ELR (cell line): ENCODE measurements at places on chromosomes 11 and 22.

DNA sequence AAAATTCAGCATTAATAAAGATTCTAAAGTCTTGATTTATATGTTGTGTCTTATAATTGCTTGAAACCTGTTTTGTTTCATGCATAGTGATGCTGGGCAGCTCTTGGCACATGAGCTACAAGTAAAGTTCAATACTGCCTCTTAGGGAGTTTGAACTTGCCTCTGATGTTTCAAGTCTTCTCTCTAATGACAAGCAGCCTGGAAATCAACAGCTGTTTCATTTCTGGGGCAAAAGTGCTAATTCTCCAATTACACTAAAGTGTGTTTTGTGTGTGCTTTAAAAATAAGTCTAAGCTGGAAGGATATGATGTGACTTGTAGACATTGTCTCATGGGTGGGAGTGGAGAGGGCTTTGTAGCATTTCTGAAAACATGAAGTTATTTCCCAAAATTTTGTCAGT, 23.7 kb upstream of the SESN3 start:
- no peak for DNase-seq

DNA sequence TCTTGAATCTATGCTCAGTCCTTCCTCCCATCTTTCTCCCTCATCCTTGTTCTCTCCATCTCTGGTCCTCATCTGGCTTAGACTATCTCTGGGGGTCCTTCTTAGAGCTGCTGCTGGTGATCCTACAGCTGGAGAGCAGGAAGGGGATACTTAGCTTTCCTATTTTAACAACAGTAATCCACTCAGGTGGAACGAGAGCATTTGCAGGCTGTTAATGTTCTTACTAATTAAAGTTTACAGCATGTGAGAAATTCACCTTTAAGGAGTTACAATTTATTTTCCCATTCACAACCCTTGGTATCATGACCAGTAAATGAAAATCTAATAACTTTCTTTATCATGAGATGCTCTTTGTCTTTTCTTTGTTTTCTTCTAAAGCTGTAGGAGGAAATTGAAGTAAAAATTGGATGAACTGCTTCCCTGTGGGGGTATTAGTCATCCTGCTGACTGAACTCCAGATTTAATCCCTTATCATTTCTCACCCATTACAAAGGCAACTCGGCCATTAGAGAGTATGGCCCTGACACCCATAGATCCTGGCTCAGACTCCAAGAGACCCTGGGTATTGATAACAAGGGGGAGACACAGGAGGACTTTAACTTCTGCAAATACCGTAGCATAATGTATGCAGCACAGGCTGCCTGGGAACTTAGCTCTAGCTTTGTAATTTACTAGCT, 37.6 kb upstream of the MTNR1B start:
- DNase-seq = no peak

- DNase-seq = no peak
These were observed 25.8 kb downstream of the LRP5 start for GRCh38 chr11:68338051-68338780.

GRCh38 chr22:35977136-35977535, 51.5 kb downstream of the RBFOX2 start:
- peak; percentile 45 for DNase-seq

DNA sequence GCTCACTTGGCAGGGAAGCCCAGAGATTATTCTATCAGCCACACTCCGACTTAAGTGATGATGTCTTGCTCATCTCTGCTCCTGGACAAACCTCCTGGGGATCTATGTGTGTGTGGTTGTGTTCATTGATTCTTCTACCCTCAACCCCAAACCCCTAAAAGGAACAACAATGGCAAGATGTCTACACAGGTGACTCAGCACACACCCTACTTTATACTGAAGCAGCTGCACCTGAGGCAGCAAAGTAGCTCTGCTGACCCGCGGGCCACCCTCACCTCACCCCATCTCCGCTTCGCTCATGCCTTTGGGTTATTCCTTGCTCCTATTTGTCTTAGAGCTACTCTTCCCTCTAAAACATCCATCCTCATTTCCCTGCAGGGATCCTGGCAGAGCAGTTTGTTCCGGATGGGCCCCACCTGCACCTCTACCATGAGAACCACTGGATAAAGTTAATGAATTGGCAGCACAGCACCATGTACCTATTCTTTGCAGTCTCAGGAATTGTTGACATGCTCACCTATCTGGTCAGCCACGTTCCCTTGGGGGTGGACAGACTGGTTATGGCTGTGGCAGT, 38.7 kb downstream of the TMEM45B start:
- DNase-seq = no peak

- no peak for DNase-seq
These were observed 11.8 kb upstream of the MAPK11 start for GRCh38 chr22:50281957-50282356.

DNA sequence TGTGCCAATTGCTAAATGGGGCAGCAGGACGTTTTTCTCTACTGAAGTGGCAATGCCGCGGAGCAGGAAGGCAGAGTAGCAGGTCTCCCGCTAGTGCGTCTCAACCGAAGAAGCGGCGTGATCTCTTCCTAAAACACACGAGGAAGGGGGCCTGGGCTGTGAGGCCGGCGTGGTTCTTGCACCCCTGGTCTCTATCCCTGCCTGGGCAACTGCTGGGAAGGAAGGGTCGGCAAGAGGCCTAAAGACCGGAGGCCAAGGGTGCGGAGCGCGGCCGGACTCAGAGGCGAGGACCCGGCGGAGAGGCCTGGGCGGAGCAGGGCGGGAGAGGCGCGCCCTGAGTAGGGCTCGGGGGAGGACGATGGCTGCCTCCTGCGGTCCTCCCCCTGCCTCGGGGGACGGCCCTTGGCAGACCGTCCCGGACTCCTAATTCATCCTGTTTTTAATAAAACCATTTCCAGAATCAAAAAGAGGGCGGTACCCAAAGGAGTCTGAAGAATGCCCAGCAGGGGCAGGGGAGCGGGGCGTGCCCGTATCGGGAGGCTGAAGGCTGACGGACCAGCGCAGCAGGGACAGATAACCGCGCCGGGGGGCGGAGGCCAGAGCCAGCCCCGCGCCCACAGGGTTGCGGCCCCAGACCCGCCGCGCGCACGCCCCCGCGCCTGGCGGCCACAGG, 572 bp upstream of the APLP2 start:
- peak; percentile 88 for DNase-seq

DNA sequence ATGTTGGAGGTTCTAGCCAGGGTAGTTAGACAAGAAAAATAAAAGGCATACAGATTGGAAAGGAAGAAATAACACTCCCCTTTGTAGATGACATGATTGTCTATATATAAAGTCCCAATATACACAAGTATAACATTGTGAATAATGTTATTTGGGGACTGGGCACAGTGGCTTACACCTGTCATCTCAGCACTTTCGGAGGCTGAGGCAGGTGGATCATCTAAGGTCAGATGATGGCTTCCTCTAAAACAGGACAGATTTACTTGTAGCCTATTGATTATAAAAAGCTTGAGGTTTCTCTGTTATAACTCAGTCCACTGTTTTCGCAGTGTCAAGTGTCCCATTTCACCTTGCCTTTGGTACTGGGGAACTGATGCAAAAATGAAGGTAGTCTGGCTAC, 19.6 kb downstream of the ATM start:
- no peak for DNase-seq

- peak; percentile 67 for DNase-seq
These were observed 147.4 kb upstream of the TEAD1 start for GRCh38 chr11:12526789-12527188.

GRCh38 chr11:118258410-118258809, 5.7 kb downstream of the MPZL2 start:
- peak; percentile 28 for DNase-seq

DNA sequence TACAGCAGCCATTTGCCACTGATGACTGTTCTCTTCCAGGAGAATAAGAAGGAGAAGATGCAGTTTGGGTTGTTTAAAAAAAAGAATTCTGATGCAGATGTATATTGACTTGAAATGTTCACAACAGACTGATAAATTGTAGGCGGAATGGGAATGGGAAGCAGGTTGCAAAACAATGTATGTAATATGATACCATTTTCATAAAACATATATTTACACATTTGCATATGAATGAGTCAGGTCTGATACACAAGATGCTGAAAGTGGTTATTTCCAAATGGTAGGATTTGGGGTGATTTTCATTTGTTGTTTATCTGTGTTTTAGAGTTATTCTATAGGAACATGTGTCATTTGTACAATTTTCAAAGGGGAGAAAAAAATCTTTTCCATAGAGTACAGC, 9.0 kb upstream of the RCN1 start:
- DNase-seq = no peak

DNA sequence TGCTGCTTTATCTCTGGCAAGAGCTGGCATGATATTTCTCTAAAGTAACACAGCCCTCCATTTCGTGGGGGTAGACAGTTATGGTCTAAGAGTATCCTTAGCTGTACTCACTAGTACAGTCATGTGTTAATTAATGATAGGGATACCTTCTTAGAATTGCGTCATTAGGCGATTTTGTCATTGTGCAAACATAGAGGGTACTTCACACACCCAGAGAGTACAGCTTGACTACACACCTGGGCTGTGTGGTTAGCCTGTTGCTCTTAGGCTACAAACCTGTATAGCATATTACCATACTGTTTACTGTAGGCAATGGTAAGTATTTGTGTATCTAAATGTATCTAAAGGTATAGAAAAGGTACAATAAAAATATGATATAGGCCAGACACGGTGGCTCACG, 17.0 kb downstream of the XRCC6 start:
- DNase-seq = no peak

GRCh38 chr22:42661985-42662831, 13.0 kb upstream of the CYB5R3 start:
- peak; percentile 79 for DNase-seq

DNA sequence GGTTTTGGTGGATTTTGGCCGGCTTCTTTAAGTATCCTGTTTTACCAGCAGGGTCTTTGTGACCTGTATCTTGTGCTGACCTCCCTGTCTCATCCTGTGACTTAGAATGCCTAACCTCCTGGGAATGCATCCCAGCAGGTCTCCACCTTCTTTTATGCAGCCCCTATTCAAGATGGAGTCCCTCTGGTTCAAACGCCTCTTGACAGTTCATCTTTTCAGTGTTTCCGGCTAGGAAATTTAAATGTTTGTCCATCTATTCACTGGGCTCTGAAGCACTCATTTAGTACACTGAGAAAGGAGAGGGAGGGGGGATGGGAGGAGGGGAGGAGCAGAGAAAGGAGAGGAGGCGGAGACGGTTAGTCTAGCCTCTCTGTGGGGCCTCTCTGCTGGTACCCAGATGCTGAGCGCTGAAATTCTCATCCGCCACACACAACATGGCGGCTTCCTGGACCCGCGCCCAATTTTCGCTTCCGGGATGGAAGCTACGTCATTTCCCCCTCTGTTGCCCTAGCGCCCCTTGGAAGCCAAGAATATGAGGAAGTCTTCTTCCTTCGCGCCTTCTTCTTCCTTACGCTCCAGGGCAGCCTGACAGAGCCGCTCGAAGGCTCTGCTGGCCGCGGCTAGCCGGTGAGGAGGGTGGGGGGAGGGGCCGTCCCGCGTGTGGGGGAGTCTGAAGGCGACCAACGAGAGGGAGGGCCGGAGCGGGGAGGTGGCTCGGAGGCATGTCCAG, 69.0 kb upstream of the SYT13 start:
- peak; percentile 6 for DNase-seq

GRCh38 chr11:19615341-19616183, 97.1 kb upstream of the NAV2 start:
- peak; percentile 50 for DNase-seq

DNA sequence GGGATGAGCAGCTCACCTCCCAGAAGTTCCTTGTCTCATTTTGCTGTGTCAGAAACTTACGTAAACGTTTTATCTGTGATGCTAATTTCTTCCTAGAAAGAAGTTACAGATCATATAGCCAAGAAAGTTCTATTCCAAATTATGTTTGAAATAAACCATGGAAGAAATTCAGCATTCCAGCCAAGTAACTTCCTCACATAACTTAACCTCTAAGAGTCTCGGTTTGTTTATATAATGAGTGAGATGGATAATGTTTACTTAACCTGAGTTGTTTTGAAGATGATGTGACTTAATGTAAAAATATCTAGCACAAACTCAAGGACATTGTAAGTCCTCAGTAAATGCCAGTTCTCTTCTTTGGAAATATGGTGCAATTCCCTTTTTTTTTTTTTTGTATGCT, 8.9 kb upstream of the MUC15 start:
- DNase-seq = peak; percentile 0

DNA sequence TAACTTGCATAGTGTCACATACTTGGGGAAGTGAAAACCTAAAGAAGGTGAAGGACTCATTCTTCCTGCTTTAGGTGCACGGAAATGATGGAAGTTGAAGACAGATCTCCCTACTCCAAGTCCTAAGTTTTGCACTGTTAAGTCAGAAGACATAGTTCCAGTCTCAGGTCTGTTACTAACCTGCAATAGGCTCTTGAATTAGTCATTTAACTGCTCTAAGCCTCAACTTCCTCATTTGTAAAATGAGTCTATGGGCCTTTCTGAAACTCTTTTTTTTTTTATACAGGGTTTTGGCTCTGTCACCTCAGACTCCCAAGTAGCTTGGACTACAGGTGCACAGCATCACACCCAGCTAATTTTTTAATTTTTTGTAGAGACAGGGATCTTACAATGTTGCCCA, 30.8 kb upstream of the POU2AF1 start:
- no peak for DNase-seq

- DNase-seq = peak; percentile 75
These were observed 33.0 kb upstream of the P2RY2 start for GRCh38 chr11:73184953-73185671.

GRCh38 chr22:29607426-29607825, 4.0 kb downstream of the NF2 start:
- DNase-seq = no peak

GRCh38 chr11:122309262-122309925, 193.4 kb upstream of the BLID start:
- DNase-seq = no peak

GRCh38 chr11:12237381-12237784, 127.0 kb downstream of the MICAL2 start:
- no peak for DNase-seq

DNA sequence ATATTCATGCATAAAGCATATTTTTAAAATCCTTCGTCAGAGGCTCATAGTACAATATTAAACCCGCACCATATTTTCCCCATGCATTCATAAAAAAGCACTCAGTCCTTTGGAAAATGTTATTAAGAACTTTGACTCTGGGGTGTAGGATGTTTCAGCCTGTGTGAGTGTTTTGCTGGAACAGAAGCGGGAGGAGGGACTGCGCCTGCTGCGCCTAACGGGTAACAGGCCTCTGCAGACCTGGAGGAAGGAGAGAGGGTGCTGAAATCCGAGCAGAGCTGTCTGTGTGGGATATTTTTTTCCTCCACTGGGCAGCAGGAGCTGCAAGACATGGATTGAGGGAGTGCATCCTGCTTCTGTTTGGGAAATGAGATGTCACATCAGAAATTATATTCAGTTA, 483.0 kb downstream of the BRD1 start:
- no peak for DNase-seq

- no peak for DNase-seq
These were observed 31.3 kb downstream of the ARRB1 start for GRCh38 chr11:75320046-75320618.

DNA sequence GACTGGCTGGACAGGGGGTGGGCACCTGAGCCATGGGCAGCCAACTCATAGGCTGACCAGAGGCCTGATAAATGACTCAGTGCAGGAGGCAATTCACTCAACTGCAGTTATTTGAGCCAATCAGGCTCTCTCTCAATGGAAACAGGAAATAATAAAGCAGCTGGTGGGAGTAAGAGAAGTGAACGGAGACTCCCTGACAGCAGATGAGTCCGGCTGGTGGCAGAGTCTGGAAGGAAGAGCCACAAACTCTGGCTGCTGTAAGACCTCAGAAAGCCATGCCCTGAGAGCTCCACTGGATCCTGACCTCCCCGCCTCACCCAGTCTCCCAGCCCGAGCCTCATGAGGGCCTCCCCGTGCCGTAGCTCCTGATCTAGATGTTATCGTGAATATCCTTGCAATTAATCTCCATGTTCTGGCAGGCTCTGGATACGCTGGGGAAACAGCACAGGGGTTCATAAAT, 69.8 kb downstream of the TRIM29 start:
- DNase-seq = peak; percentile 49

GRCh38 chr11:67664696-67665540, 9.5 kb downstream of the ALDH3B2 start:
- DNase-seq = no peak
